Activated CD4-positive, alpha-beta T cell treated with anti-CD3 and anti-CD28 coated beads, Interleukin-2, amount 10 ng/mL, durations not matched to agents 7 days and 5 days (primary cell): ENCODE measurements at places on chromosomes 3 and 15.

- peak; percentile 75 for DNase-seq
These were observed 30.5 kb upstream of the MYZAP start for GRCh38 chr15:57561041-57561711.

GRCh38 chr3:37852097-37852496 is 9.6 kb upstream of the CTDSPL start:
- DNase-seq = no peak

DNA sequence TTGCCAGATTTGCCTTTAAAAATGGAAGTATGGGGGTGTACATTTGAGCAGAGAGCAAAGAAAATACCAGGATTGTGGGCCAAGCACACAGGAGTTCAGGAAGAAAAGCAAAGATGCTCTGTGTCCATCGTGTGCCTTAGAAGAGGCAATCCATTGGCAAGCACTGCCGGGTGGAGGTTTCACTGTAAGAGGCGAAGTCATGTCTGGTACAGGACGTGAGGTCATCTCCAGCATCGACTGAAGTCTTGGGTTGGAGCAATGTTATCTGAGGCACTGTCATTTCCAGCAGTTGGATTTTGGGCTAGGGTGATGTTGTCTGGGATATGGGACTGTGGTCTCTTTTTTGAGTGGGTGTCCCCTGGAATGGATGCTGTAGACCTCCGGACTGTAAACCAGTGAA is 4.8 kb upstream of the RGMA start:
- no peak for DNase-seq

DNA sequence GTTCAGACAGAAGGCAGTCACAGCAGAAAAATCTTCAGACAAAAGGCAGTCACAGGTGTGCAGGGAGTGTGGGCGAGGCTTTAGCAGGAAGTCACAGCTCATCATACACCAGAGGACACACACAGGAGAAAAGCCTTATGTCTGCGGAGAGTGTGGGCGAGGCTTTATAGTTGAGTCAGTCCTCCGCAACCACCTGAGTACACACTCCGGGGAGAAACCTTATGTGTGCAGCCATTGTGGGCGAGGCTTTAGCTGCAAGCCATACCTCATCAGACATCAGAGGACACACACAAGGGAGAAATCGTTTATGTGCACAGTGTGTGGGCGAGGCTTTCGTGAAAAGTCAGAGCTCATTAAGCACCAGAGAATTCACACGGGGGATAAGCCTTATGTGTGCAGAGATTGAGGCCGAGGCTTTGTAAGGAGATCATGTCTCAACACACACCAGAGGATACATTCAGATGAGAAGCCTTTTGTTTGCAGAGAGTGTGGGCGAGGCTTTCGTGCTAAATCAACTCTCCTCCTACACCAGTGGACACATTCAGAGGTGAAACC is 27.6 kb downstream of the ZNF589 start:
- DNase-seq = peak; percentile 84

DNA sequence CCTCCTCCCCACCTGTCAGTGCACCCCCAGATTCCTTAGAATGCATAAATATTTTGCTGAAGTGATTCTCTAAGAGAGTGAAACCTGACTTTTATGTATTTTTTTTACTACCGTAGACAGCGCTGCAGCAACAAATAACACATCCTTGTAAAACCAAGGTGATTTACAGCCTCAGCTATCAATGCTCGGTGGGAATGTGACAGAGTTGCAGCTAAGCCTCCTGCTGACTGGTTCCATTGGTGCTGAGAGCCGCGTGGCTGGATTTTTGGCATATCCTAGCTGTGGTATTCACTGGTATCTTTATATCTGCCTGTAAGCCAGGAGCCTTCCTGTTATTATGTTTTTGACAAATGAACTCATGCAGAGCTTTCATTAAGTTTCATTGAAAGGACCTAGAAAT is 11.0 kb downstream of the FGD5 start:
- no peak for DNase-seq

GRCh38 chr3:28745916-28746617 is 397.4 kb upstream of the AZI2 start:
- no peak for DNase-seq

- DNase-seq = peak; percentile 25
These were observed 8.5 kb downstream of the CRBN start for GRCh38 chr3:3170998-3171397.

DNA sequence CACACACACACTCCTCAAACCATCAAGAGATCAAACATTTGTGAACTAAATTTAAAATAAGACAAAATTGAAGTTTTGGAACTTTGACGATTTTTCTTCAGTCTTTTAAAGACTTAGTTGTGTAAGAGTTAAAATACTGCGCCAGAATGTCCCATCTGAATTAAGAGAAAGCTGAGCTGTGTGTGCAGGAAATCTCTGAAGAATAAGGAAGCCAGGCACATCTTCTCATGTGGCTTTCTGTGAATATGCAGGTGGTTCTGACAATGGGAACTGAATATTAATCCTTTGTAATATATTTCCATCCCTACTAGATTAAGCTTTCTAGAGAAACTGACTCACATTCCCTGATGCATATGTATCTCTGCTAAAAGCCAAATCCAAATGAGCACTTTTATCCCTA is 60.1 kb upstream of the ICE2 start:
- no peak for DNase-seq

DNA sequence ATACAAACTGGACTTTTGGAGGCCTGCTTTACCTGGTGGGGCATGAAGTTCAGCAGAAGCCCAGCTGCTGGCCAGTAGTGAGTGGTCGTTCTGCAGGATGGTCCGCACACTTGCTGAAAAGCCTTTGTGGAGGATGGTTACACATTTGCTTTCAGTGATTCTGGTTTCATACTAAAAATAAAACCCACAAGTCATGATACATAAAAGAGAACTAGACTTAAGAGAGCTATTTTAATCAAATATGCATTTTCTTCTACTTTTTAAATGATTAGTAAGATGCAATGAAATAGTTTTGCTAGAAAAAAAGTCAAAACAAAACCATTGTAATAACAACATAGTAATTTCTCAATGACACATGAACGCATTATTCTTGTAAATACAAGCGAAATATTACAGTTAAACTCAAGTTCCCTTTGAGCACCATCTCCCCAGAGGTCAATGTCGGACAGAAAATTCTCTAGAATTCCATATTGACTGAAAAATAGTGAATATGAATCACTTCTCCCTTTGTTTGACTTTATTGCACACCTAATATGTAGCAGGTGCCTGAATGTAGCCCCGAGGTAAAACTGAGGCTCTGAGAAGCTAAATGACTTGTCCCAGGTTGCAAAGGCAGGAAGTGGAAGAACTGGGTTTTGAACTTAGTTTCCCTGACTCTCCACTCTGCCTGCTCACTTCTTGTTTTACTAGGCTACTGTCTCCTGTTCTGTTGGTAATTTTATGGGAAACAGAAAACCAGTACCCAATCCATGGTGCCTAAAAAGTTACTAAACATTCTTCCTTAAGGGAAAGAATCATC is 8.3 kb downstream of the IL5RA start:
- DNase-seq = no peak

DNA sequence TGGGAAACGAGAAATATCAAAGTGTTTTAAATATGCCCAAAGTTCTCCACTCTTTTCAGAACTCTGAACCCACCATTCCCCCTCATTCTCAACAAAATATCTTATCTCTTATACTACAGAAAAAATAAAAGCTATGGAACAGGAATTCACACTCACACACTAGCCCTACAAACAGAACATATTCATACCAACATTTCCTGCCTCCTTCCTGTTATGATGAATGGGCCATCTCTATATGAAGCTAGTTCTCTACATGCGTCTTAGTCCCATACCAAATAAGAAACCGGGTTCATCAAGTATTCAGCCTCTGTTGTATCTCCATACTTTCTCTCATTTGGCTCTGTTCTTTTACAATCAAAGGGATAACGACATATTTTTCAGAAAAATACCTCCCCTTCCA is 72.6 kb downstream of the PLSCR2 start:
- DNase-seq = no peak

GRCh38 chr3:108849075-108849474 is 26.5 kb downstream of the TRAT1 start:
- DNase-seq = no peak

- DNase-seq = no peak
These were observed 281.4 kb upstream of the KCNH8 start for GRCh38 chr3:18866899-18867298.

DNA sequence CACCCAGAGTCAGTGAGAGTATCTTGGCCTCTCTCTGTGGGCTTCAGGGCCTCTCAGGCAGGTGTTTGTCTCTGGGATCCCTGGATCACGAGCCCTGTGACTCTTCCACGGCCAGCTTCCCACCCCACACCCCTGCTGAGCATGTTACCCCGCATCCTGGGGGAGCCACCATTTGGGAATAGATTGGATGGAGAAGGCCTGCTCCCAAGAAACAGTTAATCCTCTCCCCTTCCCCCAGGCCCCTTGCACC is 15.5 kb upstream of the SRP14 start:
- no peak for DNase-seq

- no peak for DNase-seq
These were observed 15.3 kb downstream of the NUP210 start for GRCh38 chr3:13404626-13405452.

- DNase-seq = no peak
These were observed 175.8 kb downstream of the THSD4 start for GRCh38 chr15:71290881-71291635.

- DNase-seq = no peak
These were observed 3.3 kb upstream of the CEP97 start for GRCh38 chr3:101720851-101721840.

GRCh38 chr3:71972031-71972430 is 187.1 kb upstream of the PROK2 start:
- DNase-seq = no peak

- DNase-seq = peak; percentile 70
These were observed 224.7 kb upstream of the SATB1 start for GRCh38 chr3:18649666-18650363.

- no peak for DNase-seq
These were observed 7.8 kb downstream of the XPC start for GRCh38 chr3:14170531-14171159.

GRCh38 chr3:187288131-187288854 is 3.2 kb downstream of the MASP1 start:
- no peak for DNase-seq

DNA sequence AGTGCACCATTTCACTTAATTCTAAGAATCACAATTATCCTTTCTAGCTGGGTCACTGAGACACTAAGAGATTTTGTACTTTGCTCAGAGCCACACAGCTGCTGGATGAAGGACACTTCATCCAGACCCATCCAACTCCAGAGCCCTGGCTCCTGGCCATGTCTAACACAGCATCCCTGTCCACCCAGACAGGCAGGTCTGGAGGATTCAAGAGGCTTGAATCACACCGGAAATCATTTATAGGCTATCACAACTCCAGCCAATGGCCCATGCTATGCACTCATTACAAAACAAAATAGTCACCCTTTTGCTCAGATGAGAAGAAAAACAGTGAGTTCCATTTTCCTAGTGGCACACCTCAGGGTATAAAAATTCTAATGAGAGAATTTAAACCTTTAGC is 198.2 kb upstream of the LMCD1 start:
- no peak for DNase-seq

DNA sequence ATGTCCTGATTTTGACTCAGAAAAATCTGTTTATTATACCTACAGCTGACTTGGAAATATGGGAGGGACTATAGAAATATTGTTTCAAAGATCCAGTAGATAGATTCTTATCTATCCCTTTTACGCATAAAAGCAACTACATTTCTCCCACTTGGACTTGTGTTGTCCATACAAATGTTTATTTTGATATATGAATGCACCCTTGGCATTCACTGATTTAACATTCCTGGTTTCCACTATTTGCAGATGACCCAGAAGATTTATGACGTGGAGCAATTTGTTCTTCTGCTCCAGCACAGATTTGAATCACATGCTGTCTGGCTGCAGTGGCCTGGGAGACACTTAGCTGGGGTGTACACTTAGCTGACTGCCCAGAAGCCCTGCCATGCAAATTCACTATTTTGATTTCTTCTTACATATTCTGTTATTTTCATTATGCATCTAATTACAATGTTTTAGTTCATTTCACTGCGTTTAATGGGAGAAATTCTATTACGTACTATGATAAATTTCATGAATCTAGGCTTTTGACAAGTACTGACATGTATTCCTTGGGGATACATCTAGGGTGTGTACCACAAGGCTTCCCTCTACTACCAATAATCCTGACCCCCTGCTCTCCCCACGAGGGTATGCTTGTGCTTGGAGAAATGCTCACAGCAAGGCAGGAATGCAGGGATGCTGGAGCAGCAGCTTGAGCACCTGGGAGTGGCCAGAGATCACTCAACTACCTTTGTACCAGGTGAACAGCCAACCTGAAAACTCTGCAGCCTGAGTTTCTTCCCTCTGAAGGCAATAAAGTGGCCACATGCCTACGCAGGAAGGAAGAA is 223.6 kb upstream of the TBL1XR1 start:
- no peak for DNase-seq

- DNase-seq = no peak
These were observed 74.9 kb downstream of the TOP2B start for GRCh38 chr3:25589783-25590258.
